AML-193 (cell line): ENCODE measurements at places on chromosomes 5 and 9.
A peak's percentile ranks its signal among the peaks of the same experiment; 100 is the strongest.

GRCh38 chr9:93427655-93428379 is 23.7 kb upstream of the FAM120A start:
- no peak for DNase-seq

DNA sequence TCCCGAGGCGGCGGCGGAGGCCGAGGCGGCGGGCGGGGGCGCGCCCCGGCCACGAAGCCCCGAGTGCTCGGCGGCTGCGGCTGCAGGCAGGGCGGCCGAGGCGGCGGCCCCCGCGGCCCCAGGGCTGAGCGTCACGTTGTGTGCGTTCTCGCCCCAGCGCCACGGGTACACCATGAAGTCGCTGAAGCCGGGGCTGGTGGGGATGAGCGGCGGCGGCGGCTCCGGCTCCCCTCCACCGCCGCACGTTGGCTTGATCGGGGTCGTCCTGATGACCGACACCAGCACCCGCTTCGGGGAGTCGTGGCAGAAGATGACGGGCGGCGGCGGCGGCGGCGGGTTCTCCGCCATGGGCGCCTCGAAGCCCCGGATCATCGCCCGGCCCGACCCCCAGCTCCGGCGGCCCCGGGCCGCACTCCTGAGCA is 498 bp downstream of the ZNF367 start:
- DNase-seq = no peak

DNA sequence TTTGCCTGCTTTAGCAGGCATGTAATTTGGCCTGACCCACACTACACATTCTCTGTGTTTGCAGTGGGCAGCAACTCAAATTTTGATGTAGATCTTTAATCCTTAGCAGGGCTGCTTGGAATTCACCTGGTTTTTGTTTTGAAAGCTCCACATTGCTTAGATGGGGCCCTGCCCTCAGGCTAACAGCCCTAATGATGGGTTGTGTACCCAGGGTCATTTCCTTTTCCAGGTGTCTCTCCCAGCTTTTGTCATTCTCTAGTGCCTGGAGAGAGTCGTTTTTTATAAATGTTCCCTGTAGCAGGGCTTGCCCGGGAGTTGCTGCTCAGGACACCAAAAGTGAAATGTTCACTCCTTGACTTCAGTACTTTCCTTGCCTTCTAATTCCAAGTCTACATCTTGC is 126.3 kb downstream of the TRIO start:
- DNase-seq = no peak

DNA sequence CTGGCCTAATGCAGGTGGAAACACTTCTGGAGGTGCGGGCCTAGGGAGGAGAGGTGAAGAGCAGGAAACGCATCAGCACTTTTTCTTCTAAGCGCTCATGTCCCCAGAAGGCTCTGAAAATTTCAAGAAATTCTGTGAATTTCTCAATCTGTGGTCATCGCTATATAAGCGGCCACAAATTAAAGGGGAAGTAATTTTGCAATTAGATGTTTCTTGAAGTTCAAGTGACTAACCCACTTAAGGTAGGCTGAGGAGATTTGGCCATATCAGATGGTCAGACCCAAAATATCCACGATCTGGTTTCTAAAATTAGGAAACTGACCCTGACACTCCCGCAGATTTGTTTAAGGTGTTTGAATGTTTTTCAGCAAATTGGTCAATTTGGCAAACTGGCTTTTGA is 16.6 kb upstream of the HMGCR start:
- peak; percentile 96 for DNase-seq

GRCh38 chr5:68318955-68319705 is 103.6 kb downstream of the PIK3R1 start:
- DNase-seq = no peak

GRCh38 chr9:102479191-102479590 is 515.9 kb upstream of the CYLC2 start:
- DNase-seq = no peak

- DNase-seq = no peak
Measured at GRCh38 chr5:135467051-135467625, 15.0 kb upstream of the TIFAB start.

GRCh38 chr9:34086864-34087263 is 38.2 kb upstream of the UBAP2 start:
- no peak for DNase-seq

DNA sequence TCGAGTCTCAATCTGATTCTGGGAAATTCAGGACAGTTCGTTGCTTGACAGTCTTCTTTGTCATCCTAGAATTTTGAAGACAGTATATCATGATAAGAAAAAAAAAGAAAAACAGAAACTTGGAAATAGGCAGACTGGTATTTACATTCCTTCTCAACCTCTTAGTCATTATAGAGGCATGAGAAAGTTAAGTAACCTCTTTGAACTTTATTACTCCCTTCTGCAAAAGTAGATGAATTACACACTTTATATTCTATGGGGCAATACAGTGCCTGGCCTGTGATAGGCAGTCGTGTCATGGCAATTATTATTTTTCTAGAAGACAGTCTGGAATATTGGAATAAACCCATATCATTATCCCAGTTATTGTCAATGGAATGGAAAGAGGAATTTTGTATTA is 828.9 kb downstream of the TLR4 start:
- DNase-seq = no peak

DNA sequence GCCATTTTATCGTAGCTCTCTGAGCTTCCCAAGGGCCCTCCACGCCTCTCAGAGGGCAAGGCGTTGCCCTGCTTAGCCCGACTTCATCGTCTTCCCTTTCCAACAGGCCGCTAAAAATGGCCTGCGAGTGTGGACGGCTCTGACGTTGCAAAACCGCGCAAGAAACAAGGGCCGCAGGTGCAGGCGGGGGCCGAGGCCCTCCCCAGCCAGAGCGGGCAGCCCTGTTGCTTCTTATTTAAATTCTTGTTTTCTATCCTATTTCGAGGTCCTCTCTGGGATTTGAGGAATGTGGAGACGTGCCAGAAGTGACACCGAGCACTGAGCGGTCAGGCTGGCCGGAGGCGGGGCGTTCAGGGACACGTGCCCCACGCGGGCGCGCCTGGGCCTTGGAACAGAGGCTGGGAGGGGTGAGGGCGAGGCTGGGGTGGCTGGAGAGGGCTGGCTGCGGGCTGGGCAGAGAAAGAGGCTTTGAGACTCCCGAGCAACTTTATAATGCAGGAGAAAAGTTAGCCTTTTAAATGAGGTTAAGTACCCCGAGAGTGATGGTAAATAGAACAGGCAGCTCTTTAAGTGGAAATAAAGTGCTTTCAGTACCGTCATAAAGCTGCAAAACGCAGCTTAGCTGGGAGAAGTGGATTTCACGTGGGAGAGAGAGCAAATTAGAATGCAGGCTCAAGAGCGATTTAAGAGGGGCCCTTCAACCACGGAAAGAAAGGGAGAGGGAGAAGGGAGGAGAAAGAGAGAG is 243.6 kb downstream of the AUH start:
- DNase-seq = no peak

- DNase-seq = no peak
Measured at GRCh38 chr9:86947146-86948073, at the start of gene GAS1. GAS1 (minus strand) TSS chr9:86947506; CDS start chr9:86946779, 727 bp downstream.

DNA sequence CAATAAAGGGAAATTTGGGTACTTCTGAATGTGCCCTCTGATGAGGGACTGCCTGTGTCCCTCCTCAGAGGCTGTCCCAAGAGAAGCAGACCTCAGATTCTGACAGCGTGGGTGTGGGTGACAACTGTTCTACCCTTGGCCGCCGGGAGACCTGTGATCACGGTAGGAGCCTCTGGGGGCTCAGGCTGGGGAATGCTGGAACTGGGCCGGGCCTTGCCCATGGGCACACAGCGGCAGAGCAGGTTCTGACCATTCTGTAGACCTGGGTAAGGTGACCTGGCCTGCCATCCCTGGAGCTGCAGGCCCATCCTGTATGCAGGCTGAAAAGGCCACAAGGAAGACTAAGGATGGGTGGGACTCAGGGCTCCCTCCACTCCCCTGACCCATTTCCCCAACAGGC is 29.5 kb upstream of the GRPEL2 start:
- DNase-seq = no peak

- no peak for DNase-seq
Measured at GRCh38 chr5:56257010-56257409, 23.9 kb upstream of the ANKRD55 start.

DNA sequence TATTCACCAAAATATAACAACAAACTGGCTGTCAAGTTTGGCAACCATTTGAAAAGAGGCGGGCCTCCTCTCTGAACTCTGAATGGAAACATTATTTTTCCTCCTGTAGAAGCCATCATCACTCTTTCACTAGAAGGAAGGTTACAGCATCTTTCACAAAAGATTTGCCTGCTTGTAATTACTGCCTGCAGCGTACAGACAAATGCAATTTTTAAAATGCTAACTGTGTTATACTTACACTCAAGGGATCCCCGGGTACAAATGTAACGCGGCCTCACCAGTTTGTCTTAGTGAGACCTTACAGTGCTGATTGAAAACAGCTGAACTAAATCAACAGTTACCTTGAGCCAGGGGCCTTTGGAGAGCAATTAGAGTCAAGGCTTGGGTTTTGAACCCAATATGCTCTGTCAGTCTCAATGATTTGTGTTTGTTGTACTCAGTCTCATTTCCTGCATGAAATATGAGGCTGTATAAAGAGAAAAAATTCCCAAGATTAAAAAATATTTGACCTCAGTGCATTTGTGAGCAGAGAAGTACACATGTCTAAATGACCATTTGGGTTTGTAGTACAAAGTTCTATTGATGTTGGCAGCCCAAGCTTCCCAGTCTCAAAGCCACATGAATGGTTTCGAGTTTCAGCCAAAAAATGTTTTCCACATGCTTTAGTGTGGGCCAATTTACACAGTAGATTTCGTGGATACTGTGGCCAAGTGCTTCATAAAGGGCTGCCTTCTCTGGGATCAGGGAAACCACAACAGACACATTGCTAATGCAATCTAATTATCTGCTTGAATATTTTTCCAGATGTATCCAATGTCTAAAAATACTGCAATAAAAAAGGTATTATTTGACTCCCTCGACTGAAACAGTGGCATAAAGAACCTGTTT is 500.0 kb downstream of the SPATA31D1 start:
- DNase-seq = no peak

DNA sequence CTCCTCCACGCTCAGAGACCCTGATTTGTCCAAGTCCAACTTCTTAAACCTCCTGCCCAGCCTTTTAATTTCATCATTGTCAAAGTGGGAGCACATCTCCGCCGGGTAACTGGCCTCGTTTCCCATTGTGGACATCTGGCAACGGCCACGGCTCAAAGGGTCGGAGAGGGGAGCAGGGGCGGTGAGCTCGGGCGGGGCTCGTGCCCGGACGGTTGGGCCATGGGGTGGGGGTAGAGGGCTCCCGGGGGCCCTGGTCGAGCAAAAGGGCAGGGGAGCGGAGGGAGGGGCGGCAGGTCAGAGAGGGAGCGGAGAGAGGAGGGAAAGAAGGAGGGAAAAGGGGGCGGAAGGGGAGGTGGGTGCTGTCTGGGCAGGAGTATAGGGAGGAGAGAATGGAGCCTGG is at the start of gene PPP3R2:
PPP3R2 (minus strand) TSS at position 174 of the 400 bp plus-strand sequence; CDS start at position 126, 48 bp downstream.
- no peak for DNase-seq

- DNase-seq = no peak
Measured at GRCh38 chr5:129739773-129740172, 8.1 kb upstream of the MINAR2 start.

- no peak for DNase-seq
Measured at GRCh38 chr5:83099001-83099400, 21.7 kb downstream of the XRCC4 start.

- DNase-seq = no peak
Measured at GRCh38 chr5:88688984-88689667, 193.9 kb downstream of the MEF2C start.

- DNase-seq = no peak
Measured at GRCh38 chr5:170418736-170419135, 29.6 kb upstream of the KCNMB1 start.
